Stimulated activated CD8-positive, alpha-beta memory T cell treated with anti-CD3 and anti-CD28 coated beads, Interleukin-4, amount 100 ng/mL, for 4 hours (primary cell): ENCODE measurements at places on chromosomes 3 and 15.

DNA sequence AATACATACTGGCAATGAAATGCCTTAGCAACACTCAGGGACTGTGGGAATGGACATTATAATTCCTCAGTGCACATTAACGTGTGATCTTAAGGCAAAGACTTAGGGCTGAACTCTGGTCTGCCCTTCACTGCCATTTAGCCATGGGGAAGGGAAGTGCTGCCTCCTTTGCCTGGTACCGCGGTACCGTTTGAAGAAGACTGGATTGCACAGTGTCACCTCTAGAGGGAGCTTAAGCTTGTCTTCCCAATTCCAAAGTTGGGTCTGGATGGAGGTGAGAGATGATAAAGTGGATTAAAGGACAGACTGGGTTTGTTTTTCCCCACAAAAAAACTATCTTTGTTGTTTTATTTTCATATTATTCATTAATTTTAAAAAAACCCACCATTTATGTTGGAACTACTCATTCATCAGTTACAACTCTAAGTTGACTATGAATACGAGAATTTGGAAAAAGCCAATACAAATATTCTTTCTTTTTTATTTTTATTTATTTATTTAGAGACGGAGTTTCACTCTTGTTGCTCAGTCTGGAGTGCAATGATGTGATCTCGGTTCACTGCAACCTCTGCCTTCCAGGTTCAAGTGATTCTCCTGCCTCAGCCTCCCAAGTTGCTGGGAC lies 60.0 kb upstream of the SYN2 start:
- DNase-seq: no peak

- DNase-seq: no peak
Observed at GRCh38 chr15:81336568-81336967, 12.6 kb upstream of the STARD5 start.

DNA sequence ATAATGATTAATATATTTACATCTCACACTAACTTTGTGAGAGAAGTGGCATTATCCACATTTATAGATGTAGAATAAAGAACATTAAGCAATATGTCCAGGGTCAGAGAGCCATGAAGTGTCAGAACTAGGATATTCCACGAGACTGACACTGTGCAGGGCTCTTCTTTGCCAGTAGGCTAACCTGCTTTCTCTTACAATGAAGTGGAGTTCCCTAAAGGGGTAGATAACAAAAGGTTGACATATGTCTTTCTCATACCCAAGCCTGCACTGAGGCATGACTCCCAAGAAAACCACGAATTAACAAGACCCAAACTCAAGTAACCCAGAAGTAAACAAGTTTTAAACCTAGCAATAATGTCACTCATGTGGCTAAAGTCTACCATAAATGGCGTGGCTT lies 191.5 kb upstream of the SLC2A2 start:
- no peak for DNase-seq

GRCh38 chr3:156264771-156265170 lies 144.4 kb downstream of the KCNAB1 start:
- no peak for DNase-seq

DNA sequence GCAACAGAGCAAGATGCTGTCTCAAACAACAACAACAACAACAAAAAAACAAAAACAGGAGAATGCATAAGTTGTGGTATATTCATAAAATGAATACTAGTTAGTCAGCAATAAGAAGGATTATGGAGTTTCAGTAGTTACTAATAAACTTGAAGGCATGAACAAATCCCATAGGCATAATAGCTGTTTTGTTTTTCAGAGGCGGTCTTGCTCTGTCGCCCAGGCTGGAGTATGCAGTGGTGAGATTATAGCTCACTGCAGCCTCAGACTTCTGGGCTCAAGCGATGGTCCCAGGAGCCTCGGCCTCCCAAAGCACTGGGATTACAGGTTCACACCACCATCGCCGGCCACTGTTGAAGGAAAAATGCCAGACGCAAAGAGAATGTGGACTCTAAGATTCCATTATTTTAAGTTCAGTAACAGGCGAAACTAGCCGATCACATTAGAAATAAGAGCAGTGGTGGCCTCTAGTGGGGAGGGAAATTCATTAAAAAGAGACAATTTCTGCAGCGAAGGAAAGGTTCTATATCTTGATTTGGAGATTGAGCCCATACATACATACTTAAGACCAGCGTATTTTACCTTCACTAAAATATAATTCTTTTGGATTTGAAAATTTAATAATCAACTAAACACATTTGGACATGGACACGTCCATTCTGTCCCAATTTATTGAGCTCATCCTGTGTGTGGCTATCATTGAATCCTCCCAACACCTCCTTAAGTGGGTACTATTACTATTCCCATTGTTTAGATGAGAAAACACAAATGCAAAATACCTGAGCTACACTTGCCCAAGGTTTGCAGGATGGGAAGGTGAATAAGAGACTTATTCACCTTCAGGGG lies 27.4 kb upstream of the HDAC11 start:
- no peak for DNase-seq

- DNase-seq: no peak
Observed at GRCh38 chr3:161550491-161551195, 54.0 kb downstream of the OTOL1 start.

DNA sequence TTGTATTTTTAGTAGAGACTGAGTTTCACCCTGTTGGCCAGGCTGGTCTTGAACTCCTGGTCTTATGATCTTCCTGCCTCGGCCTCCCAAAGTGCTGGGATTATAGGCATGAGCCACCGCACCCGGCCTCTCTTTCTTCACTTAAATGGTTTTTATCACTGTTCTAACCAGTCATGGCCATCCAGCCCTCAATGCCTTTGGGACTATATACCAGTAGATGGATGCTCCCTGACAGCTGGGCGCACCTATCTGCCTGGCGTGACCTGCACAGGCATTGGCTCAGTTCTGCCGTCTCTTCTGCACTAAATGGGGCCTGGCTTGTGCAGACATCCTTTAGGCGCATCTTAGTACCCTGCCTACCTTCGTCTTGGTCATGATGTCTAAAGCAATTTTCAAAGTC lies 233.4 kb downstream of the ADAMTS17 start:
- no peak for DNase-seq

DNA sequence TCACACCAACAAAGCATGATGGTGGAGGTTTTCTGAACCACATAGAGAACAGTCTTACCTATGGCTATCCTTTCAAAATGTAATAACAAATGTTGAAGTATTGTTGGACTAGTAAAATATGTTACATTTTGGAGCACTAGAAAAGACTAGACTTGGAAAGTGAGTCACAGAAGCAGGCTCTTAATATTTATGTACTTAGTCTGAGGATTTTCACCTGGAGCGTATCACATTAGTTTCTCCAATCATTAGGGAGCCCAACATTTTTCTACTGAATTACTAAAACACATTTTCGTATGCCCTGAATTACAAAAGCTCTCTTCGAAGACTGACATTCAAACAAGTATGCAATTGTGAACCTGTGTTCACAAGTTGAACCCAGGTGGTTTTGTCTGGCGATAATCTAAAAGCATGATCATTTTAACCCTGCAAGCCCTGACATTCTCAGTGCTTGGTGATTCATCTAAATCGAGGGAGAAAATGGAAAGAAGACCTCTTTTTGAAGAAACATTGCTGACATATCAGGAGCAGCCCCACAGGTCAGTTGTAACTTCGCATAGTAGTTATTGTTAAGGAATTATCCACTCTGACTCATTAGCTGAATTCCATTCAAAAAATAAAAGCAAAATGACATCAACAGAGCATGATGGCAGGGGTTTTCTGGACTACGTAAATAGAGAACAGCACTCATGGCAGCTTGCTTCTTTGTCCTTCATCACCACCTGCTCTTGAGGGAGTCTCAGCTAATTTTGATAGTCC lies 679.8 kb upstream of the NECTIN3 start:
- no peak for DNase-seq

GRCh38 chr3:60591267-60591666 lies 660.0 kb downstream of the FHIT start:
- no peak for DNase-seq

DNA sequence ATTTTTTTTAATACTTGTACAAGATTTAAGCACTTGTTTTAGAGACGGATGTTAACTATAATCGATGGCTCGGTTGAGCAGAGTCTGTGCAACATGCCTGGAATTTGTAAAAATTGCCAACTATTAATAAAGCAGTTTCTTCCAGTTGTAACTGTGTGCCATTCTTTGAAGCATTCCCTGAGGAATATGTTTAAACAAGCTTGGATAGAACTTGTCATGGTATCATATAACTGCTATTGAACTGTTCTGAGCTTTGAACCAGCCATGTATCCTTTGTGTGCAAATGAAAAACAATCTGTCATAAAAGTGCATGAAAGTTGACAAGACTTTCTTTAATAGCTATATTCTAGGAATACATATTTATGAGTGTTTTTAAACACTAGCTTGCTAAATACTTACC lies 45.8 kb upstream of the UBE2E2 start:
- no peak for DNase-seq

DNA sequence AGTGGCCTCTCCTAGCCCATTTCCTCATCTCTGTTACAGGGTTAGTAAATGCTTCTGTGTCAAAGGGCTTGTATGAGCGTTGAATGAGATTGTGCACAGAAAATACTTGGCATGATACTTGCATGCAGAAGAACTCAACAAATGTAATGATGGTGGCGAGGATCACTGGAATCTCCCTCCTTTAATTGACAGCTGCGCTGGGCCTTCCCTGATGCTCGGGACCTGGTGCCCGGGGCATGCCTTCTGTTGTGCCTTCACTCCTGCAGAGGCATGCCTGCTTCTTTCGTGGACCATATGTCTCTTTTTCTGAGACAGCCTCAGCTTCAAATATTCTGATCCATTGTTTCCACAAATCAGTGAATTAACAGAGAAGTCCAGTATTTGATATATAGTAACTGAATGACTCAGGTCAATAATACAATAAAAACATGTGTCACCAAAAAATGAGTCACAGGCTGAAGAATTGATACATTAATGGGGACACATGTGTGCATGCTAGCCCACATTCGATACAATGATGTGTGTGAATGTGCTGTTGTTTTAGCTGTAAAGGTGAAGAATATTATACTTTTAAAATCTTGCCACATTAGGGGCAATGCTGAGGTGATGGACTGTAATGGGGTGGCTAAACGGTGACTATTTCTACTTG lies 243.3 kb upstream of the TBL1XR1 start:
- no peak for DNase-seq

GRCh38 chr3:14514323-14514720 lies 25.8 kb downstream of the GRIP2 start:
- DNase-seq: no peak

- DNase-seq: no peak
Observed at GRCh38 chr3:29771602-29772001, 490.7 kb downstream of the RBMS3 start.

DNA sequence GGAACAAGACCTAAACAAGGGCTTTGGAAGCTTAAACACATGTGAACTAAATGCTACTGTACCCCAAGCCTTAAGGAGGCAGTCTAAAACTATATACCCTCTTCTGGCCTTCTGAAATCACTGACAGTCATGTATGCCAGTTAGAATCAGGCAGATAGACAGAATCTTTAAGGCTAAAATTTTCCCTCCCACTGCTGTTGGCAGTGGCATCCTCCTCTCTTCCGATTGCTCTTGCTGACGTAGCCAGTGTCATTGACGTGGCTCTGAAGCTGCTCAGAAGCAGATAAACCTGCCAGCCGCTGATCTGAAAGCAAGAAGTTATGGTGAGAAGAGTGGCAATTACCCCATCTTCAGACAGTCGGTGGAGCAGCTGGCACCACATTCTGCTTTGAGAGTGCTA lies 3.3 kb downstream of the RYR3 start:
- no peak for DNase-seq

- no peak for DNase-seq
Observed at GRCh38 chr3:51943451-51944391, 1.6 kb downstream of the PARP3 start.

DNA sequence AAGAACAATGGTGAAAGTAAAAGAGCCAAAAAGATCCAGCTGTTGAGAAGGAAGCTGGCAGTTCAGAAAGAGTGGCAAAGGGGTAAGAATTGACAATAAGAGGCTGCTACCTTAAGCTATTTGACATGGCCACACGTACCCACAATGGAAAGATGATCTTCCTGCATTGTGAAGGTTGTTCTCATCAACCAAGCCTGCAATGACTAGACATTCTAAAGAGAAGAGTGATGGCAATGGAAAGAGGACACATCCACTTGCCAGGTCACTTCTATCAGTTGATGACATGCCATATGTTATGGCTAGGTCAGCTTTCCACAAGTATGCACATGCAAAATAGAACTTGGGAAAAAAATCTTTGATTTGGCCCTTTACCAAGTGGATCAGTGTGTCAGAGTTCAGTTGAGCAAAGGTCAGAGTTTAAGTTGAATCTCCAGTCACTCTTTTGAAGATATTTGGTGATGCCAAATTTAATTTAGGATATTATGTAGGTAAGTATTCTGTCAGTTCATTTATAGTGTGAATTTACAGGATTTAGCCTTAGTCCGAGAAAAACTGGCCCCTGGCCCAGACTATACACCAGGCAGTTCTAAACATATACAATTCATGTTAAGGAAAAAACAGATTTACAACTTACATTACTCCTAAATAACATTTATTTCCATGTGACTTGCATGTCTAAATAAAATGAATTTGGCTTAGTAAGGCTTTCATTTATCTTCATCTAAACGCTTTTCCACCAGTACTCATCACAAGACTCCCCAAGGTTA lies 104.9 kb upstream of the FLNB start:
- no peak for DNase-seq

GRCh38 chr3:194647747-194648146 lies 14.5 kb upstream of the TMEM44 start:
- no peak for DNase-seq

GRCh38 chr3:79326642-79327041 lies 441.2 kb downstream of the ROBO1 start:
- DNase-seq: no peak

- no peak for DNase-seq
Observed at GRCh38 chr15:31867536-31868442, 162.5 kb upstream of the CHRNA7 start.

DNA sequence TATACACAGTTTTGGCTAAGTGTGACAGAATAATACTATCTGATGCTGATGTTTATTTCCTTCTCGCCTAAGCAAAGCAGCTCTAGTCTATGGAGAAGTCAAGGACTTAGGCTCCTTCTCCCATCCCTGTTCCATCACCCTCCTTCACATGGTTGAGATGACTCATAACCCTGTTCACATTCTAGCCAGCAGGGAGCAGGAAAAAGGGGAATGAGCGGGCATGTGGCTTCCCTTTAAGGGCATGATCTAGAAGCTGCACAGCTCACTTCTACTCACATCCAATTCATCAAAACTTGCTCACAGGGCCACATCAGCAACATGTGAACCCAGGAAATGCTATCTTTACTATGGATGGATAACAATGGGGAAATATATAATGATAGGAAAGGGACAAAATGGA lies 40.9 kb downstream of the CBLB start:
- DNase-seq: no peak

DNA sequence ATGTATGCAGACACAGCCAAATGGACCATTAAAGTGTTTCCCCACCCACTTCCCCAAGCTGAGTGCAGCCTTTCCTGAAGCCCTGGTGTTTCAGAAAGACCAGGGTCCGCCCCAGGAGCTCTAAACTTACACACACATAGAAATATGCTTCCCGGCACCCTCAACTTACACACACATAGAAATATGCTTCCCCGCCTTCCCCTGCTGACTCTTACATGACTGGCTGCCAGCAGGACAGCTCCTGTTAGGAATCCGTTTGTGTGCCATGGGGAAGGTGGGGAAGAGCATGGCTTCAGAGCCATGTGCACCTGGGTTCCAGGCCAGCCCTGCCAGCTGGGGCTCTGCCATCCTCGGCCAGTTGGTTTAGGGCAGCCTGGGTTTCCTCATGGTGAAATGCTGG lies 3.6 kb downstream of the CLEC3B start:
- no peak for DNase-seq
